ENCODE measurements at places on chromosomes 6 and 20.

GRCh38 chr6:107587451-107587850 is 97.5 kb downstream of the SOBP start:
- DNase-seq, result no peak

- DNase-seq, result peak; percentile 75
Observed at GRCh38 chr6:3844097-3844463, 5.1 kb upstream of the FAM50B start.

DNA sequence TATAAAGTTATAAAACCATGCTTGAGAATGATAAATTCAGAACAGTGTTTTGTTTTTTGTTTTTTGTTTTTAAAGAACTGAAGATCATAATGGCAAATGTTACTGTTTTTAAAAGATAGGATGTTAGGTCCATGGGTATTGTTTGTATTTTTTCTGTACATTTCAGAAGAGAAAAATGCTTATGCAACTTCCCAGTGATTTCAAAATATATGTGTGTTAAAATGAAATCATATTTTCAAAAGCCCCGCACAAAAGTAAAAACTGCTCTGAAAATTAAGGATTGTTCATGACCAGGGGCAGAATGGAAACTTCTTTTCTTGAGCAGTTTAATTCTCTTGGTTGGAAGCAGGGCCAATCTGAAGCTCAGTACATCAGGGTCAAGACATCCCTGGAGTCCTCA is 109.2 kb upstream of the SIRPG start:
- no peak for DNase-seq

- no peak for DNase-seq
Observed at GRCh38 chr6:38907264-38907663, 141.3 kb upstream of the GLP1R start.

- DNase-seq, result no peak
Observed at GRCh38 chr6:73564578-73565345, 43.9 kb upstream of the EEF1A1 start.
